ENCODE measurements at places on chromosomes 13 and 19.

- DNase-seq = no peak
These were observed 22.4 kb downstream of the CPT1C start for GRCh38 chr19:49713236-49713845.

DNA sequence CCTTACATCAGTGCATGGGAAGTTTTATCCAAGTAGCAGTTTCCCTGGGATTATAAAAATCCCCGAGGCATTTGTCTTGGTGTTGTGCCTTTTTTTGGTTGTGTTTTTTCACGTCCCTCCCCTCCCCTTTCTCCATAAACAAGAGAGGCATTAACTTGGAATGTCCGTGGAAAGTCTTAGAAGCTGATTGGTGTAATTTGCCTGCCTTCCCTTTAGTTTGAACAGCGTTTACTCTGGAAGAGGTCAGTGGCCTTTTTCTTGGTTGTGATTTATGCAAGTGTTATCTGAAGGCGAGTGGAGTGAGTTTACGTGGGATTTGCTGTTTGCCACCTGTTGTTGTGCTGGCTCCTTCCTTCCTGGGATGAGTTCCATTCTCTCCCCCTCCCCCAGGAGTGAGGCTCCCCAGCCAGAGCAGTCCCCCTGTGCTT, 7.2 kb downstream of the ACTN4 start:
- no peak for DNase-seq

DNA sequence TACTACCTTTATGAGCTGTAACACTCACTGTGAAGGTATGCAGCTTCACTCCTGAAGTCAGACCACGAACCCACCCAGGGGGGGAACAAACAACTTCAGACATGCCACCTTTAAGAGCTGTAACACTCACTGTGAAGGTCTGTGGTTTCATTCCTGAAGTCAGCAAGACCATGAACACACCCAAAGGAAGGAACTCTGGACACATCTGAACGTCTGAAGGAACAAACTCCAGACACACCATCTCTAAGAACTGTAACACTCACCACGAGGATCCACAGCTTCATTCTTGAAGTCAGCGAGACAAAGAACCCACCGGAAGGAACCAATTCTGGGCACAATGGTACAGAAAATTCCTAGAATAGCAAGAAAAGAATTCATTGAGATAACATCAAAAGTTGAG, 1796.5 kb upstream of the MIR17HG start:
- peak; percentile 48 for DNase-seq

DNA sequence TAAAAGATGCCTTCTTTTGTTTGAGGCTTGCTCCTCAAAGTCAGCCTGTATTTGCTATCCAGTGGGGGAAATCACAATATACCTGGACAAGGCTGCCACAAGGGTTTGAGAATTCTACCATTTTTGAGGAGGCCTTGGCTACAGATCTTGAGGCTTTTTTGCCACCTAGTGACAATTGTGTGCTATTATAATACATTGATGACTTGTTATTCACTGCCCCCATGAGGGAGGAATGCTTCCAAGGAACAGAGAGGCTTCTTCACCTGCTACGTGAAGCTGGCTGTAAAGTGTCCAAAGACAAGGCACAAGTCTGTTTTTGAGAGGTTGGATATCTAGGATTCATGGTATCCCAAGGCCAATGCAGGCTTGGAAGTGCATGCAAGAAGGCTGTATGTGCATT, 72.5 kb downstream of the ZNF708 start:
- DNase-seq = no peak

Measured in RCC 7860 (cell line).